Endothelial cell of umbilical vein (primary cell): ENCODE measurements at places on chromosomes 3 and 15. TPM values are rescaled to one million over a fixed set of nuclear protein-coding genes. Genes with fewer than 3 reads are reported as not detected.
A peak's percentile ranks its signal among the peaks of the same experiment; 100 is the strongest.

Gene GABRR3
- not detected in 2 replicates for total RNA-seq

Gene FANCI
- 65.9 and 74.7 TPM in 2 replicates for total RNA-seq

Gene SLC7A14
- 0.02 and 0.07 TPM in 2 replicates for total RNA-seq

DNA sequence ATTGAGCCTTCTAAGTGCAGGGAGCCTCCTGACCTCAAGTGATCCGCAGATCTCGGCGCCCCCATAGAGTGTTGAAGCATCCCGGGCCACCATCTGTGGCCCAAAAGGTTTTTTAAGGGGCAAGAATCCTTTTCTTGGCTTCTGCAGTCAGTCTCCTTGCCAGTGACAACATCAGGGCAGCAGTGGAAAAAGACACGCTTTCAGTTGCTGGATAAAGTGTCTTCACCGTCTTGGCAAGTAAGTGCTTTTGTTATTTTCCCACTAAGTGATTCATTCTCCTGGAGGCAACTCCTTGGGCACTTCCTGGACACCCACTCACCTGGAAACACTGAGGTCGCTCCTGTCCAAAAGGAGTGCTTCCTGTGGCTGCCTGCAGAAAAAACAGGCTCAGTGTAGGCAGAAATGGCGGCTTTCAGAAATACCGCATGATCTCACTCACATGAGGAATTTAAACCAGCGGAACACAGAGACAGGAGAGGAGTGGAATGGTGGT is 71.7 kb upstream of the ABHD2 start:
- peak; percentile 13 for DNase-seq
- H3K27me3 ChIP-seq = peaks cover 6% of the 10 kb centered on the region
- no peak overlapping the region for H3K4me3 ChIP-seq
- no peaks in the 10 kb centered on the region for H3K4me1 ChIP-seq
- H3K27ac ChIP-seq = no peak overlapping the region

DNA sequence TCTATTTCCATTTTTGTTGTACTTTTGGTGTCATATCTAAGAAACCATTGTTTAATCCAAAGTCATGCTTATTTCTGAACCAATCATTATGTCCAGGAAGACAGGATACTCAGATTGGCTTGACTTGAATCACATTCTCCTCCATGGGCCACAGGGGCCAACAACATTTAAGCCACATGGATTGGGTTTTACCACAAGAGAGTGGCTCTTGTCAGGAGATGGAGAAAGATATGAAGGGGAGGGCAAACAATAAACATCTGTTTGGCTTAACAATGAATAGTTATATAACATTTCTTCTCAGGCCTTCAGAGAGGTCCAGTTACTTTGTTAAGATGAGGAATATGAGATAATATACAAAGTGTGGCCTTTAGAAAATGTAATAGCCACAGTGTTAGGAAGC is 44.6 kb downstream of the GXYLT2 start:
- no peak overlapping the region for H3K27ac ChIP-seq
- H3K36me3 ChIP-seq = no peaks in the 10 kb centered on the region
- H3K4me1 ChIP-seq = no peaks in the 10 kb centered on the region

GRCh38 chr3:42749025-42749752 is 23.9 kb downstream of the CCDC13 start:
- no peaks in the 10 kb centered on the region for H3K27me3 ChIP-seq
- H3K27ac ChIP-seq = no peak overlapping the region
- no peaks in the 10 kb centered on the region for H3K36me3 ChIP-seq

GRCh38 chr15:58390655-58391054 is 41.1 kb upstream of the LIPC start:
- no peak for DNase-seq
- no peak overlapping the region for H3K27ac ChIP-seq
- H3K4me1 ChIP-seq = no peaks in the 10 kb centered on the region
- peaks cover 3% of the 10 kb centered on the region for H3K27me3 ChIP-seq

GRCh38 chr3:141308588-141309218 is 59.6 kb upstream of the ZBTB38 start:
- no peaks in the 10 kb centered on the region for H3K36me3 ChIP-seq
- H3K27me3 ChIP-seq = peaks cover 6% of the 10 kb centered on the region
- H3K4me1 ChIP-seq = peaks cover 11% of the 10 kb centered on the region
- no peak overlapping the region for H3K27ac ChIP-seq
- peak; percentile 54 for DNase-seq

DNA sequence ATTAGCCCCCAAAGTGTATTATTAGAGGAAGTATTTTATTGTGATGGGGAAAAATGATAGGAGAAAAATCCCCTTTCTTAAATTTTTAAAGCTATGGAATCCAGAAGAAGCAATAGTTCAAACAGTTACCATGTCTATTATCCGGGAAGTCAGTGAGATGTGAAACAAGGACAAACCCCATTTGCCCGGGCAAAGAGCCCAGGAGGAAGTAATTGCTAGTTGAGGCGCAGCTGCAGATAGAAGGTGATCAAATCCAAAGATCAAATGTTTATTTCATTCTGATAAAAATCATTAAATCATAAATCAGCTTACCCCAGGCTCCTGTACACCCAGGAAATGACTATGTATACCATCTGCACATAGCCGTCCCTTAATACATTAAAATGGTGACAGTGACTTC is 204.0 kb upstream of the CRBN start:
- no peak overlapping the region for H3K4me3 ChIP-seq
- H3K36me3 ChIP-seq = no peaks in the 10 kb centered on the region
- H3K4me1 ChIP-seq = no peaks in the 10 kb centered on the region
- H3K27me3 ChIP-seq = no peaks in the 10 kb centered on the region
- DNase-seq = no peak
- H3K27ac ChIP-seq = no peak overlapping the region

DNA sequence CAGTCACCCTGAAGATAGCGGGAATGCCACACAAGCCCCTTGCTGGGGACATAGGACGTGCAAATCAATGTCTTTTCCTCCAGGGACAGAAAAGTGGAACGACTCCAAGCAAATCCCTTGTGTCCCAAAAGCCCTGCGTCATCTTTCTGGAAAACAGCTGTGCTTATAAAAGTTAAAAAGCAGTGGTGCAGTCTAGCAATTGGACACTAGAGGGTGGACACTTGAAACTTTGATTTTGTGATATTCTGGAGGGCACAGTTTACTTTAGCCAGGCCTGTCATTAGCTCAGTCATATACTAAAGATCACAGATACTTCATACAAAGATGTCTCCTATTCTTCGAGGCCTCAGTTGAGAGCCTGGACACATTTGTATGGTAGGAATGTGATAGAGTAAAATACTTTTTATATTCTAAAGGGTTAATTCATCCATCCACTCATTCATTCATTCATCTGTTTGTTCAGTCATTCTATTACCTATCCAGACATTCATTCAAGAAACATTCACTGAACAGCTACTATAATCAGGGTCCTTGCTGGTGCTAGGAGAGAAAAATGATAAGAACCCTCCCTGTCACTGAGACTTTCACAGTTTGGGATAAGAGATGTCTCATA is 63.8 kb upstream of the ANKRD34C start:
- DNase-seq = no peak
- H3K4me3 ChIP-seq = no peak overlapping the region
